GM12864 (cell line): ENCODE measurements at places on chromosomes 11 and 22.

DNA sequence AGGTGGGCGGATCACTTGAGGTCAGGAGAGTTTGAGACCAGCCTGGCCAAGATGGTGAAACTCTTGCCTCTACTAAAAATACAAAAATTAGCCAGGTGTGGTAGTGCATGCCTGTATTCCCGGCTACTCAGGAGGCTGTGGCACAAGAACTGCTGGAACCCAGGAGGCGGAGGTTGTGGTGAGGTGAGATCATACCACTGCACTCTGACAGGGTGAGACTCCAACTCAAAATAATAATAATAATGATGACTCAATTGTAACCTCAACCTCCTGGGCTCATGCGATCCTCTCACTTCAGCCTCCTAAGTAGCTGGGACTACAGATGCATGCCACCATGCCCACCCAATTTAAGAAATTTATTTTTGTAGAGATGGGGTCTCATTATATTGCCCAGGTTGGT lies 15.6 kb upstream of the CHRNA10 start:
- DNase-seq, result no peak

DNA sequence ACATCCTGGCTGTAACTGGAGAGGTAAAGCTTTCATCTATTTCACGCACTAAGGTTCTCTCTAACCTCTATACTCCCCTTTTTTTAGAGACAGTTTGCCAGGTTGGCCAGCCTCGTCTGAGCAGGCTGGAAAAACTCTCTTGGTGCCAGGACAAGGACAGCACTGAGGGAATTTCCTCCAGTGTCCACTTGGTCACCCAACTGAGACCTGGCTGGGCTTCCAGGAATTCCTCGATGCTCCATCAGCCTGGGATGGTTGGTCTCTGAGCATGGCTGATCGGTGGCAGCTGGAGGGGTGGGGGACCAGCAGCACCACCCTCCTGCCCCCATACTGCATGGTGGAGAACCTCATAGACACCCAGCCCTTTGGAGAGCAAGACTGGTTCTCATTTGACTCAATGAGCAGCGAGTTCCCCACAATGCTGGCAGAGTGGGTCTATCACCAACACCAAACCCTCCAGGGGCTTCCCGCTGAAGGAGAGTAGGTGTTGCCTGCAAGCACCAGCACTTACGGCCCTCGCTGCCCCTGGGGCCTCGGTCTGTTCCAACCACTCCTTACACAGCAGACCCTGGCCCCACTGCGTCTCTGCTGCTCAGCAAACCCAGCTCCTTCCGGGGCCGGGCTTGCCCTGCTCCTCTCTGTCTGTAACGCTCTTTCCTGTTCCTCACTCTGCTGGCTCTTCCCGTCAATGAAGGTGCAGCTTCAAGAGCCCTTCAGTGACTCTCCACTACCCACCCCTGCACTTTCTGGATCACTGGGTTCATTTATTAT lies 122.2 kb downstream of the ST3GAL4 start:
- DNase-seq, result no peak

DNA sequence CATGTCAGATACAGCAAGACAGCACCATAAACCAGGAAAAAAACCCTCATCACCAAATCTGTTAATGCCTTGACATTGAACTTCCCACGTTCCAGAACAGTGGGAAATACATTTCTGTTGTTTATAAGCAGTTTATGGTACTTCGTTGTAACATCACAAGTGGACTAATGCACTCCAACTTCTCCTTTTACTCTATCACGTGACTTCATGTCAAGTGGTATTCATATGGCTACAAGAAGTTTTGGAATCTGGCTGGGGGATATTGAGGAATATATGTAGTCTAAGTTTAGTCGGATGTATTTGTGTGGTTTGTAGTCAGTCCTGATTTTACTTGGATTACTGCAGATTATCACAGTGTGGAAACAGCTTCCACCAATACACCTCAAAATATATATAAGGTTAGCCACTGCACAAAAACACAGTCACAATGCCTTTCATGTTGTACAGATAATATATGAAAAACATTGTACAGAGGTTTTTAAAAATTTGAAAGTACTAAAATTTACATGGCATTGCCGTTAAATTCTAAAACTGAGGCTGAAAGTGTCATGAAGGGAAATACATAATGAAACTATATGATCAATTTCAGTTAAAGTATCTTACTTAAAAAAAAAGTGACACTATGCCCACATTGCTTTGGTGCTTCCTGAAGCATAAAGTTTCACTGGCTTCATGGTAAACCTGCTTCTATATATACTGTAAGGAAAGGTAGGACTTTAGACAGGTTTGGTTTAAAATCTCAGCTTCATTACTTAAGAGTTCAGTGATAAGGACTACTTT lies 134.1 kb downstream of the CASP12 start:
- DNase-seq, result no peak

DNA sequence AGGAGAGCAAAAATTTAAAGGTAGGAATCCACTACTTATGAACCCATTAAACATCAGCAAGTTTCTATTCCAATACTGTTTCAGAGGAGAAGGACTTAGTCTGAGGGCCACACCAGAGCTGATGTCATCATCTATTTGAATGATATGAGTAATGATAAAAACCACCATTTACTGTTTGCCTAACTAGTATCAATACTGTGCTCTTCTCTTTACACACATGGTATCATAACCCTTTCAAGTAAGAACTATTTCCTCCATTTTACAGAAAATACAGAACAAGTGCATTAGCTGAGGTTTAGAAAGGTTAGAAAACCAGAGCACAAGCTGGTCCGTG lies 651.3 kb upstream of the KIRREL3 start:
- no peak for DNase-seq

DNA sequence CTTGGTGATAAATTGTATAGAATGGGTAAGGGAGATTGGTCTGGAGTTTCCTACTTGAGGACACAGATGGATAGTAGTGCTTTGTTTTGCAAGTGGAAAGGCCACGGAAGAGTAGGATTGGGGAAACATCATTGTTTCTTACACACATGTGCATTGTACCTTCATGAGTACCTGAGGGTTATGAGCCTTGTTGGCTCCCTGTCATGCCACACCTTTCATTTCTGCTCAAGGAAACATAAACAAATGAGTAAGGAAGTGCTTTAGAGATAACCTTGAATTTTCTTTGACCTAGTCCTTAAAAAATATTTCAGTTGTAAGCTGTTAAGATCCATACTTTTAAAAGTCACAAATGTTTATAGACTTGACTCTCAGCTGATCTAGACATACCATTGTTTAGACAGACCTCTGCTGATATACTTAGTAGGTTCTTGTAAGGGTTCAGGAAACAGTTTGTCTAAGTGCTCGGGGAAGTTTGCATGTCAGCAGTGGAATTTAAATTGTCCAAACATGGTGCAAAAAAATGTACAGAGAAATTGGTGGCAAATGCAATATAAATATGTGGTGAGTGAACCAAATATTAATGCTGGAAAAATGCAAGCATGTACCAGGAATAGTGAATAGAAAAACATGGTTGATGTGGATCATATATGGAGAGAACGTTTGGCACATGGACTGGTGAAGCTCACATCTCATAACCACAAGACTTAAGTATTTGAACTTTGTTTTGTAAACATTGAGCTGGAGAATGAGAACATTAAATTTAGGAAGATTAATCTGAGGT lies 40.9 kb downstream of the GAS2 start:
- DNase-seq, result no peak

GRCh38 chr22:19304547-19304946 lies 13.0 kb upstream of the CLTCL1 start:
- no peak for DNase-seq

DNA sequence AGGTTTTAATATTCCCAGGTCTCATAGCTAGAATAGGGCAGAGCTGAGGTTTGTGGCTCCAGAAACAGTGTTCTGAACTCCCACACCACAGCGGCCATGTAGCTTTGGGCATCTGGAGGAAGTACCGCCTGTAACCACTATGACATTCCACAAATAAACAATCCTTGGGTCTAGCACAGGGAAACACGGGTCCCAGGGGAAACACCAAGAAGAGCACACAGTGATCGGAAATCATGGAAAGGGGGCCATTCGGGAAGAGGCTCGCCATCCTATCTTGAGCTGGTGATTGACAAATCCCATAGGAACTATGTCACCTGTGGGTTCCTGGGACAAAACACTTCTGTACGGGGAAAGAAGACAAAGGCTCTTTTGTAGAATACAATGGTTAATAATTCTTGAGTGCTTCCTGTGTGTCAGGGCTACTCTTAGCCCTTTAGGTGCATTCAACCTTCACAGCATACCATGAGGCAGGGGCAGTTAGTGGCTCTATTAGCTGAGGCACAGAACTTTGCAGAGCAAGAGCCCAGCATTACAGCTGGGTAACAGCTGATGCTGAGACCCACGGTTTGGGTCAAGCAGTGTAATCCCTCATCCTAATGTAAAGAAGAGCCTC lies 514.2 kb downstream of the NTM start:
- no peak for DNase-seq

GRCh38 chr11:12822392-12823022 lies 148.3 kb downstream of the TEAD1 start:
- DNase-seq, result no peak

DNA sequence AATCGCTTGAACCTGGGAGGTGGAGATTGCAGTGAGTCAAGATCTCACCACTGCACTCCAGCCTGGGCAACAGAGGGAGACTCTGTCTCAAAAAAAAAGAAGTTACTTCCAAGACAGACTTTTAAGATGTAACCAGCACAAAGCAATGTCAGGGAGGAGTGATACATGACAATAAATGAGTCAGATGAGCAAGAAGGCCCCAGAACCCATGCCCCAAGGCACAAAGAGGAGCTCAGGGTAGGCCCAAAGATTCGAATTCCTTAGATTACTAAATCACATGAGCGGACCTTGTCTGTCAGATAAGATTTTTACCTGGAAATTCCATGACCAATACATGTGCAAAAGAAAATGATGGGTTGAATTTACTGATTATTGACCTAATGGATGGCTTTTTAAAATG lies 10.5 kb upstream of the JHY start:
- DNase-seq, result no peak
